ENCODE measurements at places on chromosomes 3 and 15.

DNA sequence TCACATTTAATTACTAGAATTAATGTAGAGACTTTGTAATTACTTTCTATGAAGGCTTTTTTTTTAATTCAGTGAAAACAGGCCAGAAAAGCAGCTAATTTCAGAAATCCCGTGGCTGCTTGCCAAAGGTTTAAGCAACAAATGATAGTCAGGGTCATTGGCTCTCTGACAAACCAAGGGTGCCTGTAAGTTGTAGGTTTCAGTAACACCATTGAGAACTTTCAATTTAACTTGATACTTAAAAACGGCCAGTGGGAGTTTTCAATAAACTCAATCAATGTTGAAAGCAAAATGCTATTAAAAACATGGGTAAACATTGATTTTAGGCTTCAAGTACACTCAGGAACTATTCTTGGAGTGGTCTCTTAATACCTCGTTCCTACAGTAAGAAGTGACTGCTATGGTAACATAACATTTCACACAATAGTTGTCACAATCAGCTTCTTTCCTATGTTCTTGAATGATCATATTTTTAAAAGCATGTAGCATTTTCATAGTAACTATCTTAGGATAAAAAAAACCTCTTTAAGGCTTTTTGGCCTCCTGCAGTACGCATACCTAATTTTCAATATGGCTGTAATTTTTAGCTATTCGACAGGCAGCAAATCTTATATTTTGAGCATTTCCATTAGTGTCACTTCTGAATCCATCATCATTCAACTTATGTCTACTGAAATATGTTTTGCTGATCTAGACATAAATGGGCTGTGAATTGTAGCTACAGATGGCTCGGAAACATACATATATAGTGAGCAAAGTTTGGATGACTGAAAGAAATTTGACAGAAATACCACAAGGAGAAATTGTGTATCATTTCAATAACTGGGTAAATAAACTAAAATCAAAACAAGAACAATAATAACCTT lies 592.1 kb upstream of the GBE1 start:
- DNase-seq = no peak

DNA sequence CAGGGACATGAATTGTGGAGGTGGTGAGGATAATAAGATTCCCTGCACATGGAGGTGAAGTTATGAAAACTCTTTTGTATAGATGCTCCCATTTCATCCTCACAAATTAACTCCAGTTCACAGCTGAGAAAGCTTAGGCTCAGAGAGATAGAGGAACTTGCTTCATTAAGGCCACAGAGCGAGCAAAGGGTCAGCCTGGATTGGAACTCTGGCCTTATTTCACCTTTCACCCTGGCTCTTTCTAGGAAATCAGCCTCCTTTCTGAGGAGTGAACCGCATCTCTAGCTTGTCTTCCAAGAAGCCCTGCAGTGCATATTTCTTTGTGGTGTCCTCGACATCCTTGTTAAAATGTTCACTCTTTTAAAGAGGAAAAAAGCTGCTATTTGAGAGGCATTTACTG lies 58.0 kb upstream of the SLC25A26 start:
- DNase-seq = no peak

- DNase-seq = no peak
These were observed 55.1 kb downstream of the AAGAB start for GRCh38 chr15:67199391-67199790.

DNA sequence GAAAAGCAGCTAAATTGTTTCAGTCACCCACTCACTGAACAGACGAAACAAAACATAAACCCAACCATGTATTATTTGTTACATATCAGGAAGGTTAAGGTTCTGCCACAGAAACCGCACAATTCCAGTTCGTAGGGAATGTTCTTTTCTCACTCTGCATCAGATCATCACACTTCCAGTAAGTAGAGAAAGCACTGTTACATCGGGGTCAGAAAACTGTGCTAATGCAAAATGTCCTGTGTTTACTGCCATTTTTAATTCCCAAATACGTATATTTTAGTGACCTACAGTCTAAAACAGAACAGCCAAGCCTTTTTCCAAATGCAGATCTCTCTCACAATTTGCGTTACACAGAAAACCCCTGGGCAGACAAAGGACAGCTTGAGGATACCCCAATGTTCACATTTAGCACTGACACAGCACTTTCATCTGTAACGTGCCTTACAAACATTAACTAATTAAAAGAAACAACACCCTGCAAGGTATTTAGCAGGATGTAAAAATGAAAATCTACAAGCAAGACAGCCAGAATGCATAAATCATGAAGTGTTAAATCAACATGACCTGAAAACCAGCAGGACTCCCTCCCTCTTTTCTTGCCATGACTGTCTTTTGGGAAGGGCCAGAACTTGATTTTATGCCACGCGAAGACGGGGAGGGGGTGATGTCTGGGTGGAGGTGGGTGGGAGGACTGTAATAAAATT lies 34.8 kb upstream of the SKIL start:
- no peak for DNase-seq

- DNase-seq = peak; percentile 31
These were observed 106.3 kb downstream of the PLD1 start for GRCh38 chr3:171704002-171704401.

DNA sequence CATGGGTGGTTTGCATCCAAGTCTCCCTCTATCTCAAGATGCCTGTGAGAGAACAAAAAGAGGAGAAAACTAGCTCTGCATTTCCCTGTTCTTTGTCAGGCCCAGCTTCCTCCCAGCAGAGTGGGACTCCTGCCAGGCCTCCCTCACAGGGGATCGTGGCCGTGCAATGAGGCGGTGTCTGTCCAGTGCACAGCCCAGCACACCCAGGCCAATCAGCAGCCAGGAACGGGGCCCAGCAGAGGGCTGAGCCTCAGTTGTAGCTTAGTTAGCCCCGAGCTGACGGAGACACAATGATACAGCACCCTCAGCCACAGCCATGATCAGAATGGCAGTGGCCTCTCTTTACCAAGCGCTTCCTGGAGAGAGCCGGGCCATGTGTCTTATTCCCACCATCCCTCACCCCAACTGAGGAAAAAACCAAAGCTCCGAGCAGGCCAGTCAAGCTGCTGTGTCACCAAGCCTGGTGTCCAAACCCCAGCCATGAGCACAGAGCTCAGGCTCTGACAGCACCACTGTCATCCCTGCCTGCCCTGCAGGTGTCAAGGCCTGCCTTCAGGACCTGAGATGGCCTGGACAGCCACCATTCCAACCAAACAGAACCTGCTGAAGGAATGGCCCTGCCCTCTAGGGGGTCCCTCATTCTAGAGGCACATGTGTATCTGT lies 71.1 kb downstream of the DNAJB8 start:
- DNase-seq = no peak

- no peak for DNase-seq
These were observed 18.1 kb downstream of the LNP1 start for GRCh38 chr3:100419406-100419805.

- DNase-seq = no peak
These were observed 63.6 kb upstream of the ARL8B start for GRCh38 chr3:5058471-5058951.

DNA sequence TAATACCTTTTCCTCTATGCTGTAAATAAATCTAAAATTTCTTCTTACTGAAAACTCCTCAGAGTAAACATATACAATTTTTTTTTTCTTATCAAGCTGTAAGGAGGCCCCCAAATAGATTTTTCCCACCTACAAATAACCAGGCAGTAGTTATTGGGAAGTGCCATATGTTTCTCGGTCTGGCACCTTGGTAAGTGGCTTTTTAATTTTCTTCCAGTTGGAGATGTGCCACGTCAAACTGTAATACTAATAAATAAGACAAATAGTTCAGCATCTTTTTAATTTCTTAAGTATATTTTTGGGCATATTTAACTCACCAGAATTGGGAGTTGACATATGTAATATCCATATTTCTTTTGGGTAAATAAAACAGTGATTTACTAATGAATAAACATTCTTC lies 346.3 kb downstream of the DIPK2A start:
- DNase-seq = no peak

DNA sequence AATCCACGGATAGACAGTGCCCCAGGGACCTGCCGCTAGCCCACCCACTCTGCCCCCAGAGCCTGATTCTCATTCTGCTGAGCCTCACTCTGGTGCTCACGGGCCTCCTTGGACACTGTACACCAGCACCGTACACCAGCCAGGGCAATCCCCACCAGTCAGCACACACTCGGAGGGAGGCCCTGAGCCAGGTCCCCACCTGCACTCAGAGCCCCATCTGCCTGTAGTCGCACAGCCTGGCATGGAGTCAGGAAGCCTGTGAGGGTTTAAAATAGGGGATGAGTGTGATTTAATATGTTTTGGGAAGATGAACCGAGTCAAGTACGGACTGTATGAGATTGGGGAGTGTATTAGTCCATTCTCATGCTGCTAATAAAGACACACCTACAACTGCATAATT lies 223.0 kb downstream of the SLCO3A1 start:
- DNase-seq = no peak

All from activated CD4-positive, alpha-beta memory T cell treated with anti-CD3 and anti-CD28 coated beads for 36 hours (primary cell).